ENCODE measurements at places on chromosomes 7 and 10. TPM values are rescaled to one million over a fixed set of nuclear protein-coding genes. Genes with fewer than 3 reads are reported as not detected.

- DNase-seq = no peak
Observed at GRCh38 chr10:33666686-33667480, 332.4 kb upstream of the NRP1 start.

GRCh38 chr7:7014827-7015595 is 167.3 kb upstream of the C1GALT1 start:
- no peak for DNase-seq

The TMEM236 gene
- 1.2 TPM for total RNA-seq

The LRRC18 gene
- total RNA-seq = not detected

The FXYD4 gene
- not detected for total RNA-seq

Data from uterus (tissue), 4 donors.